ENCODE measurements at places on chromosomes 3 and 15.

- DNase-seq, result no peak
Measured at GRCh38 chr3:71979175-71979574, 194.2 kb upstream of the PROK2 start.

GRCh38 chr3:149353581-149354184 is 20.2 kb upstream of the TM4SF18 start:
- no peak for DNase-seq

DNA sequence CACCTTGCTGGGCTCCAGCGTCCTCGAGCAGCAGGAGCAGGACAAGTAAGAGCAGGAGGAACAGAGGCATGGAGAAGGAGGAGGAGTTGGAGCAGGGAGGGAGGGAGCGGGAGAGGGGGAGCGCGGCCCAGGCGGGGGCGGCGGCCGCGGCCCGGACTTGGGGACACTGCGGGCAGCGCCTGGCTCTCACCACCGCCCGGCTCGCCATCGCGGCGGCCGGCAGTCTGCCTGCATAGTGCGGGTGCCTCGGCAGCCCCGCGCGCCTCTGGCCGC is 440 bp downstream of the DCBLD2 start:
- peak; percentile 43 for DNase-seq

DNA sequence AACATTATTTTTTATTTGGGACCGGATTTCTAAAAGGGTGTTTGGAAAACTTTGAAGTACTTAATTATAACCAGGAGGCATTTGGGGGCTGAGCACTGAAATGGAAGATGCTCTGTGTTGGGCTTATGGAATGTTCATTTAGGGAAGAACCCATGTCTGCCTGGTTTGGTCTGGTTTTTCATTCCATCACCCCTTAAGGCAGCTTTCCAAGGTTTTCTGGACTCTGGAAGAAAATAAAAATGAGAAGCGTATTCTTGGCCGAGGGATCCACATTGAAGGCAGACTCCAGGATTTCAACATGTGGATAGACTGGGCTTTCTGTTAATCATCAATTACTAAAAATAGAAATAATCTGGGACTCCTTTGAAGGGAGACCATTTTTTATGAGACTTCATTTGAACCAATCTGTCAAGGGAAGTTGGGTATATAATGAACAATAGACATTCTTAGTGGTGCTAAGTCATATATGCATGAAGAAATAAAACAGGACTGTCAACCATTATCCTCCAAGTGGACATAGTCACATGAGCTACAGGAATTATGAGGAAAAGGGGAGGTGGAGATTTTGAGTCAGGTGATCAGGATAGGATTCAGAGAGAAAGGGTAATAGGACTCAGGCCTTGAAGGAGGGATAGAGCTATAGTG is 270.5 kb upstream of the ADAMTS9 start:
- no peak for DNase-seq

- DNase-seq, result no peak
Measured at GRCh38 chr3:36918050-36918449, 26.8 kb downstream of the TRANK1 start.

- no peak for DNase-seq
Measured at GRCh38 chr3:151345859-151346258, 16.5 kb upstream of the P2RY13 start.

DNA sequence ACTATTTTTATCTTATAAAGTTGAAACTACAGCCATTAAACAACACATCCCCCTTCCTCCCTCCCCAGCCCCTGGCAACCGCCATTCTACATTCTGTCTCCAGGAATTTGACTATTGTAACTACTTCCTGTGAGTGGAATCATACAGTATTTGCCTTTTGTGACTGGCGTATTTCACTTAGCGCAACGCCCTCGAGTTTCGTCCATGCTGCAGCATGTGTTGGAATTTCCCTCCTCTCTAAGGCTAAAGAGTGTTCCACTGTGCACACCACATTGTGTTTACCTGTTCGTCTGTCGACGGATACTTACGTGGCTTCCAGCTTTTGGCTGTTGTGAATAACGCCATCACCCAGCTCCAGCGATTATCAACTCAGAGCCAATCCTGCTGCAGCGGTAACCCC is 52.0 kb upstream of the DLG1 start:
- DNase-seq, result no peak

GRCh38 chr15:70035719-70036077 is 62.0 kb downstream of the TLE3 start:
- no peak for DNase-seq

DNA sequence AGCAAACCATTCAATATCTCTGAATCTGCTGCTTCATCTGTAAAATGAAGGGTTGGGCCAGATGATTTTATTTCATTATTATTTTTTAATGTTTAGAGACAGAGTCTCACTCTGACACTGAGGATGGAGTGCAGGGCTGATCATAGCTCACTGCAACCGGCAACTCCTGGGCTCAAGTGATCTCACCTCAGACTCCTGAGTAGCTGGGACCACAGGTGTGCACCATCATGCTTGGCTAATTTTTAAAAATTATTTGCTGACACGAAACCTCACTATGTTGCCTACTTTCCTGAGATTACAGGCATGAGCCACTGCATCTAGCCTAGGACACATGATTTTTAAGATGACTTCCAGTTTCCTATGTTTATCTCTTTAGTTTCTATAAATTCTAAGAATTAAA is 105.8 kb downstream of the P3H2 start:
- no peak for DNase-seq

- no peak for DNase-seq
Measured at GRCh38 chr15:41597787-41598186, 38.8 kb downstream of the TYRO3 start.

DNA sequence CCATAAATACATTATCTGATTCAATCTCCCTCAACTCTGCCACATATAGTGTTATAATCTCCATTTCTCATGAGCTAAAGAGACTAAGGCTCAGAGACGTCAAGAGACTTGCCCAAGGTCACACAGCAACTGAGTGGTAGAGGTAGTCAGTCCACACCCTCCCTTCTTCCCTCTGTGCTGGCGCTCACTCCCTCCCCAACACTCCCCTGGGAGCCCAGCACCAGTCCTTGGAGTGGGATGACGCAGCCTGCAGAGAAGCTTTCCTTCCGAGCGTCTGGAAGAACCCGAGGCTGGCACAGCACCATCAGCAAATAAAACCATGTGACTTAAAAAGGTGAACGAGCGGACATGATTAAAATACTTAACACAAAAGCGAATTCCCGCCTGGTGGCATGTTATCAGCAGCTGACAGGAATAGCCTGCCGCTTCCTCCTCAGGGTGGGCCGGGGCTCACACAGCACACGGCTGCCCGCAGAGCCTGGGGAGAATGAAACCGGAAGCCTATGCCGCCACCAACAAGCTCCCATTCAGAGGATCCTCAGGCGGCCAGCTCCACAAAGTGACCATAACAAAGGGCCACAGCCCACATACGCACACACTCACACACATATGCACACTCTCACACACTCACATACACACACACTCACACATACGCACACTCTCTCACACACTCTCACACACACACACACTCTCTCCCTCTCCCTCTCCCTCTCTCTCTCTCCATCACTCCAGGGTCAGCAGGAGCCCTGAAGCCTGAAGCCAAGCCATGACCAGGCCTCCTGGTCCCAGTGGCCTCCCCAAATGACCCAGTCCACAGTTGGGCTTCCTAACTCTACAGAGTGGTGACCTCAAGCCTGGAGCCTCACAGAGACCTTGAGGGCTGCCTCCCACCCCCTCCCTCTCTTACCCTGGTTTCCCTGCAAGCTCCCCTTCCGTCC is 120.5 kb downstream of the XXYLT1 start:
- no peak for DNase-seq

GRCh38 chr15:89937365-89938350 is 24.9 kb upstream of the ARPIN start:
- DNase-seq, result no peak

DNA sequence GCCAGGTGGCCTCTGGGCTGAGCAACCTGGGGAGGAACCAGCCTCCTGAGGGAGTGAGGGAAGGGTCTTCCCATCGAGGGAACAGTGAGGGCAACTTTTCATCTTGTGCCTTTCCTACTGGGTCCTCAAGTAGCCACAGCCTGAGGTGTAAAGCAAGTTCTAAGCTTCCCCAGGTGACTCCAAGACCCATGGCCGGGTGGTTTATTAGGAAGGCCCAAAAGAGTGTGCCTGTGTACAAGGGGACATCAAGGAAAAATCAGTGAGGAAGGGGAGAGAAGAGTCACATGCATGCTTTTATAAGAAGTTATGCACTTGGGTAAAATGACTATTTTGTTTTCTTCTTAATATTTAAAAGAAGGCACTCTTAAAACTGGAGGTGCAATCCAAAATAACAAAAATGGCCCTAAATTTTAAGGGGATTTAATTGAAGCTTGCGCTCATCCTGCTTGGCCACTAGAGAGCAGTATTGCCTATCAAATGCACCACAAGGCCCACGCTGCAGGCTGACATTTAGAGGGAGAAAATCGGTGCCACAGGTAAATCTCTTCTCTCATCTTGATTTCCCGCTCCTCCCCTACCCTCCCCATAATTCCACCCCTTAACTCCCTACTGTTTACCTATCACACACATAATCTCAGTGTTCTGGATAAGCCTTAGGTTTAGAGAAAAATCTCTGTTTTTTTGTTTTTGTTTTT is 6.7 kb downstream of the NANOGP8 start:
- no peak for DNase-seq

GRCh38 chr3:62554264-62554799 is 181.0 kb upstream of the FEZF2 start:
- no peak for DNase-seq

- DNase-seq, result no peak
Measured at GRCh38 chr3:119601154-119601553, 3.5 kb downstream of the PLA1A start.

GRCh38 chr15:49096090-49096750 is 50.0 kb upstream of the SECISBP2L start:
- DNase-seq, result no peak

- peak; percentile 56 for DNase-seq
Measured at GRCh38 chr3:120425572-120426250, 25.1 kb downstream of the FSTL1 start.

GRCh38 chr3:41219424-41219823 is 20.1 kb downstream of the CTNNB1 start:
- no peak for DNase-seq

DNA sequence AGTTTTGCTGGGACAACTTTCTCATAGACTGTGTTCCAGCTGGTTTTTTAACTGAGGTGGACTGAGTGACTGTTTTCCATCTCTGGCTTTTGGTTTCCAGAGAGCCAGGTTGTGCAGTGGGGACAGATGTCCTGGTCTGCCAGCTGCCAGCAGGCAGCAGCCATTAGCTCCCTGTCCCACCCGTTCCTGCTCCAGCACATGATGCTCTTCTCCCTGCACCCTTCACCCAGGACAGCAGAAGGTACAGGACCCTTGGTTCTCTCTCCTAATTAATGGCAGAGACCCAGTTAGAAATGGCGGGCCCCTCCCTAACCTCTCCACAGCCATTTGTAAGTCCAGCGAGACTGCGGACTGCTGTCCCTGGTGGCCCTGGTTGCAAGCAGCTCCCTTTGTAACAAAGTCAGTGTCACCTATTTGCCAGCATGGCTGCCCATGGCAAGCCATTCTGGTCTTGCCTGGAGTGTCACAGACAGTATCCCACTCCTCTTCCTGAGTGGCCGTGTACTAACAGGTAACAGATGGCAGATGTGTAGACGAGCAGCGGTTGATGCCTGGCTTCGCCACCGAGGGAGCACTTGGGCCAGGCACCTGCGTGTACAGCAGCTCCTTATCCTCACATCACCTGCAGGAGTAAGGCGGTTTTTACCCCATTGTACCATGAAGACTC is 148.3 kb downstream of the DNAJB8 start:
- DNase-seq, result no peak

- no peak for DNase-seq
Measured at GRCh38 chr15:20645956-20646355, 104.4 kb upstream of the GOLGA6L6 start.

DNA sequence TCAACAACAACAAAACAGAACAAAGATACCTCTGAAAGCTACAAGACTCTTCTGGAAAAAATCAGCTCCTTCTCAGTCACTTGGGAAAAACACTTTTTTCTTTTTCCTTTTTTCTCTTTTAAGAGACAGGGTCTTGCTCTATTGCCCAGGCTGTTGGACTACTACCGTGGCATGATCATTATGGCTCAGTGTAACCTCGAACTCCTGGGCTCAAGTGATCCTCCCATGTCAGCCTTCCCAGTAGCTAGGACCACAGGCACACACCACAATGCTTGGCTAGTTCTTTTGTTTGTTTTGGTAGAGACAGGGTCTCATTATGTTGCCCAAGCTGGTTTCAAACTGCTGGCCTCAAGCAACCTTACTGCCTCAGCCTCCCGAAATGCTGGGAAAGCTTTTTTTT is 12.8 kb downstream of the MYO9A start:
- no peak for DNase-seq

- DNase-seq, result no peak
Measured at GRCh38 chr15:98787936-98788757, 139.8 kb downstream of the IGF1R start.

DNA sequence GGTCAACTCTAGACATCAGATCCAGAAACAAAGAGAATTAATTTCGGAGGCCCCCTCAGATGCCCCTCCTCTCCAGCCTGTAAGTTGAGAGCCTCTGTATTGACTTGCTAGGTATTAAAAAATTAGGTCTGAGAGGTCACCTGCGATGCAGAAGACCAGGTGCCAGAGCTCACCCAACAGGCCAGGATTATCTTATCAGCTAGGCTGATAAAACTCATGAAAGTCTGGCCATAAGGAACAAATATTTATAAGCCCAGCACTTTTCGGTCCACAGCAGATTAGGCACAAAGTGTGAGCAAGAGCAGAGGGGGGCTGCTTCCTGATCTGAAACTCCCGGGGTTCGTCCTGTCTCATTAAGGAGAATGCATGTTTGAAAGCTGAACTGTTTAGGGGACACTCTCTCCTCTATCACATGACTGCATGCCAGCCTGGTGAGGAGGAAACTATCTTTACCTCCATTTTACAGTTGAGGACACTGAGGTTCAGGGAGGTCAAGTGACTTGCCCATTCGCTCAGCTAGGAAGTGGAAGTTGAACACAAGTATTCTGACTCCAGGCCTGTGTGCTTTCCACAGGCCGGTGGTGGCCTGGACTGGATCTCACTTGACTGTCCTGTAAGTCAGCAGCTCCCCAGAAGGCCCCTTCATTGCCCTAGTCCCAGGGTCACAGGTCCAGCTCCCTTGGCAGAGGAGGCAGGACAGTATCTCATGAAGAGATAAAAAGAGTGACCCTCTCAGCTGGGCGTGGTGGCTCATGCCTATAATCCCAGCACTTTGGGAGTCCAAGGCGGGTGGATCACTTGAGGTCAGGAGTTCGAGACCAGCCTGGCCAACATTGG is 39.6 kb upstream of the MAGEF1 start:
- no peak for DNase-seq

- DNase-seq, result no peak
Measured at GRCh38 chr3:42014921-42015533, 53.1 kb upstream of the ULK4 start.

- DNase-seq, result no peak
Measured at GRCh38 chr3:67790043-67790442, 135.6 kb upstream of the SUCLG2 start.

GRCh38 chr3:186594591-186595113 is 18.2 kb upstream of the AHSG start:
- no peak for DNase-seq

GRCh38 chr15:79283252-79284048 is 928 bp downstream of the ANKRD34C start:
- DNase-seq, result peak; percentile 46

Measured in left renal pelvis (tissue), 4 donors.